NT2/D1 (cell line): ENCODE measurements at places on chromosomes 1 and 21.

GRCh38 chr1:165905853-165906252 lies 78.4 kb downstream of the UCK2 start:
- DNase-seq = no peak

DNA sequence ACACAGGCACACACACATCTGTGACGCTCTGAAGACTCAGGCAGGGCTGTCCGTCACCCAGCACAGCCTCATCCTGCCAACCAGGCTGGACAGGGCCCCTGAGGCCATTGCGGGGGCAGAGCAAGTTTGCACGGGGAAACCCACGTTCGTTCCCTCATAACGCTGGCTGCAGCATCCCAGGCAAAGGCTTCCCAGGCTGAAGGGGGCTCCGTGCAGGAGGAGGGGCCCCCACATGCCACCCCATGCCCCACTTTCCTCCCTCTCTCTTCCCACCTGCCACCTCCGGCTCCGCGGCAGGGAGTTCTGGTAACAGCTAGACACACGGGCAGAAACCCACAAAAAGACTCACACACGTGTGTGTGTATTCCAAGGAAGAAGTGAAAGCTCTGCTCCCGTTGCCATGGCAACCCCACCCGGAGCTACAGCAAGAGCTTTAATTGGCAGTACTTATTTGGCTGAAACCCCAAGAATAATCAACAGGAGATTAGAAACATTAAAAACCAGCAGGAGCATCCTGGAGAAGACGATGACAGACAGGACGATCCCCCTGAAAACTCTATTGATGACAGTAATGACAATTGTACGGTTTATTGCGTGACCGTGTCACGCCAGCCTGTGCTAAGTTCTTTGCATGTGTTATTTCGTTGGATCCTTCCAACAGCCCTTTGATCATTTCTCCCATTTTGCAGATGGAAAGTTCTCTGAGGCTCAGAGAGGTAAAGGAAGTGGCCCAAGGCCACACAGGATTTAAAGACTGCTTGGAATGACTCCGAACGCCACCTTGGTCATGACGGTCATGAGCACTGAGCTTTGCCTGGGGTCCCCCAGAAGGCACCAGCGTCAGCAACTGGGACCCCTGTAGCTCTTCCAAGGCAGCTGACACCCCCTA lies 247.1 kb downstream of the NPHP4 start:
- no peak for DNase-seq

DNA sequence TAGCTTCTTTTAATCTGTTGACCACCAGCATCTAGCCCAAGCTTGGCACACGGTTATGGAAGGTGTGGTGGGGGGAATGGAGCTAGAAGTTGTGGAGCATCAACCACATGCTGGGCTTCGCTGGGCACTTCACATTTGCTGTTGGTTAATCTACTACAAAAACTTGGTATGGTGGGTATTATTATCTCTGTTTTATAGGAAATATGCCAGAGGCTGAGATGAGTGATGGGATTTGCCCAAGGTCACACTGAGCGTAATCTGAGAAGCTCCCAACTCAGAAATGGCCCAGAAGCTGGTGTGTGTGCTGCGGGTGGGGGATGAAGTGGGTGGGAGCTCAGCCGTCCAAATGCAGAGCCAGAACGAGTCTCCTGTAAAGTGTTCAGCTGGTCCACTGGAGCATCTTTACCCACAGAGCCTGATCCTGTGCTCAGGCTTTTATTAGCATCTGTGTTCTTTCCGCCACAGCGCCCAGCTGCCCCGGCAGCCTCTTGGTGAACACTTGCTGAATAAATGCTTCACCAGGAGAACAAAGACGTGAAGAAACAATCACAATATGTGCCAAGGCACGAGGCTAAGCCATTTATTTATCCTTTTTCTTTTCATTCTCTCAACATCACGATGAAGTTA lies 98.6 kb upstream of the JUN start:
- no peak for DNase-seq

GRCh38 chr1:204382714-204383083 lies 23.0 kb upstream of the PLEKHA6 start:
- no peak for DNase-seq

DNA sequence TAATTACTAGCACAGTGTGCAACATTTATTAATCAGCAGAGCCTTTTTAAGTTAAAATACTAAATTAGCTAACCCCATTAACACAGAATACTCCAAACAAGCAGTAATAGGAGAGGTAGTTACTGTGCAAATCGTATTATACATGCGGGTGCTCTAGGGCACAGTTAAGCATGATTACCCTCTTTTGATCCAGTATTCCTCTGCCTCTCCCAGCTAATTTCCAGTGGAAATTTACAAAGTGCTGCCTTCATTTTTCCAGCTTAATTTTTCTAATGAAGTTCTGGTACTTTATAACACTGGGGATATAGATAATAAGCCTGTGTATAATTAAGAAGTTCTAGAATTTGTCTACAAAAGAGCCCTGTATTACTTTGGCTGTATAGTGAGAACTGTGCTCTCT lies 159.9 kb downstream of the SPATA17 start:
- DNase-seq = no peak

GRCh38 chr1:174659823-174660222 lies 212.1 kb downstream of the GPR52 start:
- DNase-seq = no peak

GRCh38 chr1:225744745-225745144 lies 32.9 kb upstream of the SRP9 start:
- no peak for DNase-seq

- no peak for DNase-seq
Observed at GRCh38 chr1:31005198-31005597, 60.3 kb downstream of the PUM1 start.

- no peak for DNase-seq
Observed at GRCh38 chr1:151401860-151402259, 2.5 kb downstream of the PSMB4 start.

DNA sequence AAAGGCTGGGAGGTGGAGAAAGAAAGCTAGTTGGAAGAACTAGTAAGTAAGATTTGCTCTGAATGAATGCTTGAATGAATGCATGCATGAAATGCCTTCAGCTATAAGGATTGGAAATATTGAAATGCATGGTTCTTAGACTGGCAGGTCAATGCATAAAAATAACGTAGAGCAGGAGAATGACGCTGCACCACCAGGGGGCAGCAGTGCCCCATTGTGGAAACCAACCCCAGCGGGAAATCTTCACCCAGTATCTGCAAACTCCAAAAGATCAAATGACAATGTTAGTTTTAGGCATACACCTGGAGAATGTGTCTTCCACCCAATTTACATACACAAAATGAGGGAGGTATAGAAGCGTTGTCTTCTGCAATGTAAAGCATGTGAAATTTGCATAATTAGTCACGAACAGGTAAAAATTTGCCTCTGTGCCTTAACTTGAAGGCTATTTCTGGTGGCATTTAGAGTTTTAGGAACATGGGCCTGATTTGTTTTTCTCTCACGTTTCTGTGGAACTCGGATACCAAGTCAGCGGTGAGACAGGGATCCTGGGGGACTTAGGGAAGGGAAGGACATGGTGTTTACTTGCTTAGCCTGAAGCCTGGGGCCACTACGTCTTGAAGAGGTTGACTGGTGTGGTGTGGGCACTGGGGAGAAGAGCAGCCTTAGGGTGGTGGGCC lies 78.6 kb downstream of the HHAT start:
- DNase-seq = peak; percentile 74

DNA sequence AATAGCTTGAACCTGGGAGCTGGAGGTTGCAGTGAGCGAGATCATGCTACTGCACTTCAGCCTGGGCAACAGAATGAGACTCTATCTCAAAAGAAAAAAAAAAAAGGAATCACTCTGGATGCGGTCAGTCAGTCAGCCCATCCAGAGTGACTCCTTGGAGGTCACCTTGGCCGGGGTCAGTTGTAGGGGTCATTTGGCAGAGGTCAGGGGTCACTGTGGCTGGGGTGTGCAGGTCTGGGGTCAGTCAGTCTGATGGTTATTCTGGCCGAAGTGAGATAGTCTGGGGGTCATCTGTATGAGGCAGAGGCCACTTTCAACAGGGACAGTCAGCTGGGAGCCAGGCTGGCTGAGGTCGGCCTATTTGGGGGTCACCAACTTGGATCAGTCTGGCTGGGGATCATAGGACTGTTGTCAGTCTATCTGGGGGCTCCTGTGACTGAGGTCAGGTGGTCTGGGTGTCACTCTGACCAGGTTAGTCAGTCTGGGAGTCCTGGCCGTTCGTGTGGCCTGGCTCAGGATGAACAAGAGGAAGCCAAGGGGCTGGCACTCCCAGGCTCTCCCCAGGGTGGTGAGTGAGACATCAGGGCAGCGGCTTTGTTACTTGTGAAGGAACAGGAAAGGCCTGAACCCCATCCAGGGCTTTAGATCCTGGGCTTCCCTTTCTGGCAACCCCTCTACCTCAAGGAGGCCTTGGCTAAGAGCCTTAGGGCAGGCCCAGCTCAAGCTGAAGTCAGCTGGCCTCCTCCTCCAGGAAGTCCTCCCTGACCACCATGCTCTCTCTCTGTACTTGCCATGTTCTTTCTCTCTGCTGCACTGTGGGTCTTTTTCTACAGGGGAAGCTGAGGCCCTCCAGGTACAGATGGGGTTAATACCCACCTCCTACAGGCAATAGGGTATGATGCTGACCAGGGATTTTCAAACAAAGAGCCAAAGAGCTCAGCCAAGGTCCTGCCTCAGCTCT lies 15.1 kb downstream of the PTPRU start:
- DNase-seq = no peak

DNA sequence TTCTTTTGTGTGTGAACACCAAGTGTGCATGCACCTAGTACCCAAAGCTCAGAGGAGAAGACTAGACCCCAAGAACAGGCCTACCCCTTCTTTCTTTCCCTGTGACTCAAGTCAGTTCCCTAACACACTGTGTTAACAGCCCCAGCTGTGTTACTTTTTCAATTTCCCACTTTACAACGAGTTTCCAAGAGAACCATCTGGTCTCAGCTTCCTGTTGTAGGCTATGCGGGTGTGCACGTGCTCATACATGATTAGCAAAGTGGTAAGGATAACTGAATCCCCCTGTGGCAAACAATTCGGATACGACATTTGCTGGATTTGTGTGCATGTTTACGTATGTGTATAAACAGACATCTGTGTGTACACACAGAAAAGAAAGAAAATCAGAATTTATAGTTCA lies 17.9 kb downstream of the IFNAR2 start:
- no peak for DNase-seq

DNA sequence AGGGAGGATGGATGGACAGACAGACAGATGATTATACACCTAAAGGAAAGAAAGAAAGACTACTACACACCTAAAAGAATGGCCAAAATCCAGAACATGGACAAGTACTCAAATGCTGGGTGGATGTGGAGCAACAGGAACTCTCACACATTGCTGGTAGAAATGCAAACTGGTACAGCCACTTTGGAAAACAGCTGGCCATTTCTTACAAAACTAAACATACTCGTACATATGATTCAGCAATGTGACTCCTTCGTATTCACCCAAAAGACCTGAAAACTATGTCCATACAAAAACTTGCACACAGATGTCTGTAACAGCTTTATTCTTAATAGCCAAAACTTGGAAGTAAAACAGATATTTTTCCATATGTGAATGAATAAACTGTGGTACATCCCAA lies 51.3 kb downstream of the PRPF38A start:
- DNase-seq = no peak

DNA sequence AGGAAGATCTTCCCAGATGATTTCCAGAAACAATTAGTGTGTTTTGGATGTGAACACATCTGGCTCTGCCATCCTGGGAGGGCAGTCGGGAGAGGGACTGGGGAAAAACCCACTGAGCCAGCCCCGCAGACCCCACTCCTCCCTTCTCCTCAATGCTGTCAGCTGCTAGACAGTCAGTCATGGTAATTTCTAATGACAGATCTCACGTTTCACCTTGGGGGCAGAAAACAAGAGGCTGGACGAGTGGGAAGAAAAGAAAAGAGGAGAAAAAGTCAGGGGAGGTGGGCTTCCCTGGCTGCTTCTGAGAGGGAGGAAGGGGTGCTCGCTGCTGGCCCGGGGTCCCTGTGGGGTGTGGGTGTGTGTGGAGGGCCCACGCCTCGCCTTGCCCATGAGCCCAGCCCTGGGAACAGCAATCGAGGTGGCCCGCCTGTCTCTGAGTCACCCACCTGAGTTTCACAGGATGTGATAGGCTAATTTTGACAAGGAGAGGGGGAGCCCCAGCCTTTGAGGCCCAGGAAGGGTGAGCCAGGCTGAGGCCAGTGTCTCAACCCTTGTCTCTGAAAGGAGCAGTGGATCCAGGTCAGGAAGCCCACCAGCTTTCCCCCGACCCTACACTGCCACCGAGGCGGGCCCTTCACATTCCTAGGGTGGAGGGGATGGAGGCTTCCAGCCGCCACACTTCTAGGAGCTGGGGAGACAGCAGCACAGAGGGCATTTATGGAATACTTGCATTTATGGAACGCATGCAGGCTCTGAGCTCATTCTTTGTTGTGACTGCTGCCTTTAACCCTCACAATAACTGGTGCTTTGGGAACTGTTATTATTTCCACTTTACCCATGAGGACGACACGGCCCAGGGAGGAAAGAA lies 49.1 kb upstream of the IFNLR1 start:
- no peak for DNase-seq

GRCh38 chr21:32834916-32835235 lies 63.3 kb upstream of the PAXBP1 start:
- DNase-seq = peak; percentile 55

- no peak for DNase-seq
Observed at GRCh38 chr1:70008660-70009059, 196.7 kb downstream of the LRRC40 start.

- DNase-seq = no peak
Observed at GRCh38 chr21:45078877-45079281, 4.5 kb downstream of the ADARB1 start.

DNA sequence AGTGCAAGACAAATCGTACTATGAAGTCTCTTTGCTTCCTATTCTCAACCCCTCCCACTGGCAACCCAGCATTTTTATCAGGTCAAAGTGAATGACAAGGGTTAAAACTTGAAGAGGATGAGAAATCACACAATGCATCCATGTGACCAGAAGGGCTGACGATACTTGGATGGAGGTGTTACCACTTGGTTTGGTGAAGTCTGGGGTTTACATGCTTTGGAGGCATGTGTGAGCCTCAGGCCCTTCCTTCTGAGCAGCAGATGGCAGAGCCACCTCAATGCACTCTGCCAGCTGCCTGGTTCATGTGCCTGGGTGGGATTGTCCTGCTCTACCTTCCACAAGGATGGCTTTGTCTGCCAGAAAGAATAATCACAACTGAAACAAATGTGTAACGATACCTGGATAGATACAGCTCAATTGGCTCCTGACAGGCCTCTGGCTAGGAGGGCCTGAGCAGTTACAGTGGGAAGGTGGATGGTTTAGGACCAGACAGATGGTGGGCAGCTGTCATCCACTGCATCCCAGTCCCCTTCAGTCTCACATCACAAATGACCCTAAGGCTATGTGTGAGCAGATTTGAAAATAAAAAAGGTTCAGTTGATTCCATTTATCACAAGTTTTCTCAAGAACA lies 51.5 kb upstream of the CNIH3 start:
- no peak for DNase-seq
